ENCODE measurements at places on chromosomes 5 and 9.

DNA sequence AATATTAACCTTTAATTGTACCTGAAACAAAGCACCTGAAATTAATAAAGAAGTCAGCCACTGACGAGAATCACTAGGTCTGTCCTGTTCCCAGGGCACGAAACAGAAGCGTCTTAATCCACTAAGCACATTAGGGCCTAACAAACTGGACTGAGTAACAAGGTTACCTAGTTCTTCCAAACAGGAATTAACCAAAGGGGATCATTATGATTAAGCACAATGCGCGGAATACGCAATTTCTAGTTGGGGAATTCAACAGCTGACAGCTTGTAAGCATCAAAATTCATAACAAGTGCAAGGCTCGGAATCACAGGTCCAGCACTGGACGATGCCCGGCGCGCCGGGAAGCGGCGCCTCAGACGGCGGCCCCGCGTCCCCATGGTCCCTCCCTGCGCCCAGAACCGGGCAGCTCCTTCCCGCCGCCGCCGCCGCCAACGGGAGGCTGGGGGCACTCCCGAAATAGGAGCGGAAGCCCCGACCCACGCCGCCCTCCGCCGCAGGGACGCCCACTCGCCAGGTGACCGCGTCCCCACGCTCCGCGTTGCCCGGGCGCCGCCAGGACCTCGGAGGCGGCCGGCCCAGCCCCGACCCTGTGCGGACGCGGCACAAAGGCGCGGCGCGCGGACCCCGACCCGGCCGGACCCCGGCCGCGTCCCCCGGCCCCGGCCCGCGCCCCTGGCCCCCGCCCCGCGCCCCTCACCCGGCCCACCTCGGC, 898 bp downstream of the CAMSAP1 start:
- no peak for DNase-seq

GRCh38 chr9:127938298-127938690, 640 bp upstream of the DPM2 start:
- no peak for DNase-seq

DNA sequence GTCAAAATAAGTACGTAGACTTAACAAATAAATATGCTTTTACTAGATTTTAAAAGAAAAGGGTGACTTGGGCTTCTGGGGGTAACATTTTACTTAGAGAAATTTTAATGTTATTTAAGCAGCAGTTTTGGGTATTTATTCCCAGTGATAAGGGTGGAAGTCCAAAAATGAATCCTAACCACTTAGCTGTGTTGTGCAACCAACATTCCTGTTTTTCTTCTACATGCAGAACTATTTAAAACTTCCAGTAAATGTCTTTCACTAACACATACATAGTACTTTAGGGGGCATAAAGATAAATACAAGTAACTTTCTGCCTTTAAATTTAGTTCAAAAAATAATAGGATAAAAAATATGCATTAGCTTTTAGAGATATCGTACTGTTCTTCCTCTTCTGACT, 436.7 kb downstream of the CTNND2 start:
- DNase-seq, result no peak

DNA sequence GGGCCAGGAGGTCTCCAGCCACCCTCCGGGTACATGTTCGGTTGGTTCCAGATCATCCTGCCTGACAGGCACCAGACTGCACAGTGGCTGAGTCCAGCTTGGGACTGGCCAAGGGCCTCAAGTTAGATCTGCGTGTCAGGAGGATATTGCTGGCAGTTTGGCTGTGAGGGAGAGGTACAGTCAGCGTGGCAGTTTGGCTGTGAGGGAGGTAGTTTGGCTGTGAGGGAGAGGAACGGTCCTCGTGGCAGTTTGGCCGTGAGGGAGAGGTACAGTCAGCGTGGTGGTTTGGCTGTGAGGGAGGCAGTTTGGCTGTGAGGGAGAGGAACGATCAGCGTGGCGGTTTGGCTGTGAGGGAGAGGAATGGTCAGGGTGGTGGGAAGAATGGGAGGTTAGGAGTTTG, 39.0 kb downstream of the CACNA1B start:
- DNase-seq, result no peak

DNA sequence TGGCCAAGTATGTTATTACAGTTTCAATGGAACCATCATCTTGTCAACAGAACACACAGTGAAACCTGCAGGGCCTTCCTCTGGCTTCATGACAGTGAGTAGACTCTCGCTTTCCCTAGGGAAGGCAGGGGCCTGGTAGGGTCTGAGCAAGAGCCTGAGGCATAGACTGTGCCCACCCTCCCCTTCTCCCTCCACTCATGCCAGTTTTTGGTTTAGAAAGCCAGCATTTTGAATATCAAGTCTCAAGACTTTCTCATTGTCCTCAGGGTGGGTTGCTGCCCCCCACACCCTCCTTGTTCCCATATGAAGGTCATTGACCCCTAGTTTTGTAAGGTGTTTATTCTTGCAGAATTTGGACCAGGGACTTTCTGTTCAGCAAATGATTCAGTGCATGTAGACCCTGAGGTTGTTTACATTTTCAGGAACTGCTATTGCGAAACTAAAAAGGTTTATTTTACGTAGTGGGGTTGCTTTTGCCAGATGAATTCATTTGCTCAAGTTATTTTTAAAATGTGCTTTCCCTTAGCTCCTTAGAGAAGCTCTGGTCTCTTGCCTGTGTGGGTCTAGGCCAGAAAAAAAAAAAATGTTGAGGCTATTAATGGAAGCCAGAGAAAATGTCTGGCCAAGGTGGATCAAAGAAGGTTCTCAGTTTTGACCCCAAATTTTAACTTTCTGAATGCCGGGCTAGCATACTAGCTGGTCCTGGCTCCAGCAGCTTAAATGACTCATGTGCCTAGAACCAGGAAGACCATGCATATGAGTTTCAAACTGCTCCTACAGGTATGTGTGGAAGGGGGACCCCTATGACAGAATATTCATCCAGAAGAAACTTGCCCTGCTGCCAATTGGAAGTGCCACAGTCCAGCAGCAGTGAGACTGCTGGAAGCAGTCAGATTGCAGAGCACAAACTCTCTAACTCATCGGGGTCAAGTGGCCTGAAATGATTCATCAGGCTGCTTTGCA, 10.1 kb upstream of the MOB3B start:
- DNase-seq, result no peak

GRCh38 chr9:114810614-114811013, 4.8 kb upstream of the TNFSF15 start:
- DNase-seq, result no peak

DNA sequence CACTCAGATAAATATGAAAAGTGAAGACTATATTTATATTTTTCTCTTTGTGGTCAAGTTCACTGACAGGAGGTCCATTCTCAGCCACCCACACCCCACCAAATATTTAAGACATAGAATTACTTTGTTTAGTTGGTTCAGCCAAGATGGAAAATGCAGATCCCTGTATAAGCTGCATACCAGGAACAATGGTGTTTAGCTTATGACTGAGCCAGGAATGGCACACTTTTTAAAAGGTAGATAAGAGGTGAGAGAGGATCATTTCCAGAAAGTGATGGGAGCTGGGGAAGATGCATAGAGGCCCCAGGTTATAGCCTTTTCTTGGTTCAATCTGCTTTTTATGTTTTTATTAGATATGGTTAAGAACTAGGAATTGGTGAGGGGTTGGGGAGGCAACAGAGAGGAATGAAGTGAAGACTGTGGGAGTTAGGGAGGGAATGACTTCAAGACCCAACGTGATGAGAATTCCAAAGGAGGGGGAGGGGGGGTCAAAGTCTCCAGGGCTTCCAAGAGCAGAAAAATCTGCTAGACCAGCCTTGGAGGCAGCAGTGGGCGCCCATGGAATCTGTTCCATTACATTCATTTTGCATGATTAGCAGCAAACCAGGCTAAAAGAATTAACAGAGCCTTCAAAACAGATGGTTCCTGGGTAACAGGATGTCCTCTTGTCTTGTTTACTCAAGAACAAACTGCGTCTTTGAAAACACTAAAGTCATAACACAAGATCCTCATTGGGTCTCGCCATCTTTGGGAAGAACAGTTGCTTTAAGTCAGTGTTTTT, 95.2 kb downstream of the FGF1 start:
- no peak for DNase-seq

GRCh38 chr5:179839328-179840256, 18.9 kb downstream of the SQSTM1 start:
- DNase-seq, result no peak

GRCh38 chr5:87347272-87347671, 65.5 kb downstream of the CCNH start:
- no peak for DNase-seq

GRCh38 chr5:9653811-9654210, 23.7 kb upstream of the TAS2R1 start:
- no peak for DNase-seq

GRCh38 chr5:147986134-147986757, 77.5 kb upstream of the SPINK5 start:
- DNase-seq, result no peak

- DNase-seq, result no peak
These were observed 61.2 kb upstream of the CNOT6 start for GRCh38 chr5:180433032-180433422.

DNA sequence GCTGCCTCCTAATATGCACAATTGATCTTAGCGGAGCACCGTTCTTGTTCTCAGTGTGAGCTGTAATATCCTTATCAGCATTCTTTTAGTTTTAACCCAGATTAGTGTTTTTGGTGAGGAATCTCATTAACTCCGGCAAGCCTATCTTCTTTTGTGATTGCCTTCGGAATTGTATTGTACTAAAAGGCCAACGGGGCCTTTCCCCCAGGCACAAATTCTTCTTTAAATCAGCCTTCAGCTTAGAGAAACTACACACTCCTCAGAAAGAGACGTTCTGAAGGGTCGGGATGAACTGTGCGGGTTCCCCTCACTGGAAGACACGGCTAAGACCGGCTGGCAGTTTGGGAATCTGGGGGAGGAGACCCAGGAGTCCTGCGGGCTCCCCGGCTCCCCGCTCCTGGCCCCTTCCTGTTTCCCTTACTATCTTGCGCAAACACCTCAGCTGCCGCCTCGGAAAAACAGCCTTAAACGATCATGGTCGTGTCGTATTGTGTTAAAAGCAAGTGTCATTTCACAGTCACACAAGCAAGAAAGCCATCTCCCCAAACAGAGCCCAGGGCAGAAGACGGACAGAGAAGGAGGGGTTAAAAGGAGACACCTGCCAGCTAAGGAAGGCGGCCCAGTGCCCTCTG, 353.1 kb upstream of the IRX2 start:
- DNase-seq, result no peak

DNA sequence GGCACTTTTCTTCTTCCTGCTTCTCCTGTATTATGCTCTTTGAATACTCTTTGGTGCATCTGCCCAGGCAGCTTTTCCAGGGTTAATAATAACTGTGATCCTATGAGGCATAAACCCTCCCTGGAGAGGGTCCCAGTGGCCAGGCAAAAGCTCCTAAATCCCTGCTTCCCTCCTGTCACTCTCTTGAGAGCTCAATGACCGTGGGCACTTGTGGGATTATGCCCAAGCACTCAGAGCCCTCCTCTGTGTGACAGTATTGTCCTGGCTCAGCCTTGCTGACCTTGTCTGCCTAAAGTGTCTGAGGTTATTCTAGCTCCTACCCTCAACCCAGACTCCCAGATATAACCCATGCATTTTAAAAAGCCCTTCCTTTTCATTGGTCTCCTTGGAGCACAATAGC, 51.9 kb downstream of the GALNT10 start:
- DNase-seq, result no peak
